Stimulated activated CD4-positive, alpha-beta T cell treated with anti-CD3 and anti-CD28 coated beads, Interleukin-4, amount 100 ng/mL, for 1 hour (primary cell): ENCODE measurements at places on chromosomes 7 and 10.

DNA sequence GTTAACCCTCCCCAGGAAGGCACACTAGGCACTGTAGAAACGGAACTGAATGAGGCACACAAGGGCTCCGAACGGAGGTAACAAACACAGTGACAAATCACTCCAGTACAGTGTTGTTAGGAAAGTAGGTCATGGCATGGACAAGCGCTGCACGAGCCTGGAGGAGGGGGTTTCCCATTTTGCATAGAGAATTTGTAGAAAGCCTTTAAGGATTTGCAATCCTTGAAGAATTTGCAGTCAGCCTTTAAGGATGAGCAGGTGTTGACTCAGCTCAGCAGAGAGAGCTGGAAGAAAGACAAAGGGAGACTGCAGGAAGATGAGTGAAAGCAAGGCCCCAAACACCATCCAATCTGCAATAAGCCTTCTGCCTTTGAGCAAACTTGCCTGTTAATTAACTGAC is 51.1 kb upstream of the PPP1R3C start:
- no peak for DNase-seq

- DNase-seq = no peak
Observed at GRCh38 chr10:108082596-108082995, 918.1 kb upstream of the SORCS1 start.

DNA sequence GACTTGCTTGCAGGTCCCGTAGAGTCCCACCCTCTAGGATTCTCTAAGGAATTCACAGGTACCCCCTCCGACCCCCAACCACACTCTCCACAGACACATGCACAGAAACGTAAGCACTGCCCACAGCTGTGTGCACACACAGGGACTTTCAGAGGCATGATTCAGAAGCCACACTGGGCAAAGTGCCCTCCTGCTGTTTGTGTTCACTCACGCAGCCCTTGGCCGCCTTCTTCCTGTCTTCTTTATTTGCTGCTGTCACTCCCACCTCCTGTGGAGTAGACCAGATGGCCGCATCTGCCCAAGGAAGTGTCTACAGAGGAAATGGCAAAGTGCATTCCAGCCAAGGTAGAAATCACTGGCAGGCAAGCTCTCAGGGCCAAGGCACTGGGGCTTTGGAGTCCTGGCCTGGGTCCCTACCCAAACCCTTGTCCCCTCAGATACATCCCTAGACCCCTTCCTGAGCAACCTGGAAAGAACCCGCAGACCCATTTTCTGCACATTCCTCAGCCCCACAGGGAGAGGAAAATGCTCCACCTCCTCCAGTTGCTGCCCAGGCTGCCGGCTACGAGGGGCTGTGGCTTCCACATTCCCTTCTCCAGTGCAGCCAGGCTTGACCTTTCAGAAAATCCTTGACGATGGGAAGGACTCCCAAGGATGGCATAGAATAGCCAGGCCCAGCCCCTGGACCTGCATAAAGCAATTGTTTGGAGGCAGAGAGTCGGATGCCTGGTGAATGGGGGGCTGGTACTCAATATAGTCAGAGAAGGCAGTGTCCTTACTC is 21.6 kb upstream of the GIMAP8 start:
- no peak for DNase-seq

- DNase-seq = no peak
Observed at GRCh38 chr10:107942826-107943225, 778.3 kb upstream of the SORCS1 start.

DNA sequence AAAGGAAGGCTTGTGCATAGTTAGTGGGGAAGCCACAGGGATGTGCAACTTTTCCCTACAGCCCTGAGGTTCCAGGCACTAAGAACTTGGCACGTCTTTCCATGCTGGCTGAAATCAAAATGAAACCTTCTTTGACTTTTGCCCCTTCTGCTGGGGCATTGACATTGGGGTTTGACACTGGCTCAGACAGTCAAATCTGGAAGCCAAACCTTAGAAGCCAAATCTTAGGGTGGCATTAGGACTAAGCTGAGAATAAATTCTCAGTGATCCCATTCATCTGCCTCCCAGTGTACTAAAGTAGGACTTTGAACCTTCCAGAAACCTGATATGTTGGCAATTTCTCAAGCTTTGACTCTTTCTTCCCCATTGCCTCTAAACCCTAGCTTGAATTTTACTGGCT is 31.3 kb upstream of the INSYN2A start:
- no peak for DNase-seq

DNA sequence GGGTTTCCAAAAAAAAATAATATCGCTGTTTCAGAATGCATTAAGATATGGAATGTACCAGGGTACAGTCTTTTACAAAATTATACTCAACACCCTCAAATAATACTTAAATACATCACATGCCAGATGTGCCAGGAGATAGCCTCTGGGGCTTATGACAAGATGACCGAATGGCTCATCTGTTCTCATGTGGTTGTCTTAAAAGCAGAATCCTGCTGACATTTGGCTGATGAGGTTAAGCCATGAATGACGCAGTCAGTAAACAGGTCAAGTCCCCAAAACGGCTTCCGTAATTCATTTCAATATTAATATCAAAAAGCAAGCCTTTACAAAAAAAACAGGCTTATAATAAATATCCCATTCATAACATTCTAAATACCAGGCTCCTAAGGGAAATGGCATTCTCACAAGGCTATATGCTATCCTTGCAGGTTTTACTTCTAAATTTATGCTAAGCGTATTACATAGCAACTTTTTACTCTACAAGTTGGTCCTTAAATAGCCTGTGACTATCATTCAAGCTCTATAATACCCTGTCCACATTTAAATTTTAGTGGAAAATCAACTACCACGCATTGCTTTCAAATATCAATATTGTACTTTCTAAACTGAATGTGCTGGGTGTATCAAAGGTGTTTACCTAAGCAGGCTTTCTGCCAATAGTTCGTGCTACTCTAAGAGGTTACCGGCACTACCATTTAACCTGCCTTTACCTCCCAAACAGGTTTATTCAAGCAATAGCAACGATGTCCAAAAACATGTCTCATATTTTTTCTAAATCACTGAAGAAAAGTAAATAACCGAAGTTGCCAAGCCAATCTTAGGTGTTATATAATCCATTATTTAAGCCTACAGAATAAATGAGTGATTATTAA is 15.6 kb downstream of the SMURF1 start:
- DNase-seq = no peak

DNA sequence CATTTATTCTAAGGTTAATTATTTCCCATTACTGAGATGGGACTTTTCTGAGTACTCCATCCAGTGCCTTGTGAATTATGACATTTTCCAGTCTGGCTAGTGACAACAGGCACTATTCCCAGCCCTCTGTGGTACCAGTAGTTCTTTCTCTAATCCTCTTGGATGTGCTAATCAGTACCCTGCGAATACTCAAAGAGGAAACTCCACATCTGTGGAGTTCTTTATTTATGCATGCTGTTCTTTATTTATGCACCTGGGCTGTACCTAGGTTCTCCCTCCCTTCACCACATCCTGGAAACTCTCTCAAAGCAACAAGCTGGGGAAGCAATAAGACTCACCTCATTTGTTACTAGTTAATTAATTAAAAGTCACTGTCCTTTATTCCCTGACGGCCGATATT is 83.5 kb downstream of the TSPAN12 start:
- DNase-seq = no peak

- DNase-seq = no peak
Observed at GRCh38 chr7:55087521-55087961, 68.7 kb downstream of the EGFR start.

DNA sequence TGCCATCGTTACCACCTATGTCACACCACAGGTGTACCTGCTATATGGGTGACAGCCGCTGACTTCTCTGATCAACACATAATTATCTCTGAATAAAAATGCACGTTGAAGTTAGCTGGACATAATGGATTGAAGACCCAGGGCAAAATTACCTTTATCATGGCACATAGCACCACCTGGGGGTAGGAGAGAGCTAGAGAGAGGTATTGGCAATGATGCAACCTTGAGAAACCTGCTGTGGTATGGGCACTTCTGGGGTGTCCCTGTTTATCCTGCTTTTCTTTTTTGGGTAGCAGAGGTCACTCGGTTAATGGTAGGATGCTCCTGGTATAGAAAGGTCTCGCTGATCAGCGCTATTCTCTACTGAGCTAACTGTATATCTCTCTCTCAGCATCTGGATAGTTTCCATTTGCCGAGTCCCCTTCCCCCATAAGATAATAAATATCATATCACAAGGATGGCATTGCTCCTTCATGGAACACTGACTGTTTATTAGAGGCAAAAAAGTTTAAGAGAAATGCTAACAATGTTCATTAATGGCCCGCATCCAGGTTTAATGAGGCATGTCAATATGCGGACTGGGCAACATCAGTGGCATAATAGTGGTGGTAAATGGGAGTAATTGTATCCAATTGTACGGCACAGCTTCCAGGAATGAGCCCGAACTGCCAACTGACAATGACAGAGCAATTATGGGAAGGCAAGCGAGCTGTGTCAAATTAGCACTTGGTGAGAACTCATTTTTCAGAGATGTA is 323.1 kb downstream of the TFEC start:
- DNase-seq = no peak

DNA sequence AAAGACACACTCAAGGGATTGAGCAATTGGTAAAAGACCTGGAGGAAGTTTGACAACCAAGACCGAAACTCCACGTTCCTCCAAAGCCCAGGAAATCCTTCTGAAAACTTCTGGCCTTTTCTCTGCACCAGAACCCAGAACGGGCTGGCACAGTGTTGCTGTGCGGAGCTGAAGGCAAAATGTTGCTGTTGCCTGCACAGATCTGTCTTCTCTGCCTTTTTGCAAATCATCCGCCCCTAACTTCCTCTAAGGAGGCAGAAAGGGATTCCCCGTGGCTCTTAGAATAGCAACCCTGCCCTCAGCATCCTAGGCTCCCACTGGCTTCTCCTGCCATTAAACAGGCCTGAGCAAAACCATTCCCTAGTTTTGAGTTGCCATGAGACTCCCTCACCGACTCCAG is 44.9 kb downstream of the FIGNL1 start:
- no peak for DNase-seq

GRCh38 chr7:70092314-70093204 is 494.3 kb downstream of the AUTS2 start:
- no peak for DNase-seq

DNA sequence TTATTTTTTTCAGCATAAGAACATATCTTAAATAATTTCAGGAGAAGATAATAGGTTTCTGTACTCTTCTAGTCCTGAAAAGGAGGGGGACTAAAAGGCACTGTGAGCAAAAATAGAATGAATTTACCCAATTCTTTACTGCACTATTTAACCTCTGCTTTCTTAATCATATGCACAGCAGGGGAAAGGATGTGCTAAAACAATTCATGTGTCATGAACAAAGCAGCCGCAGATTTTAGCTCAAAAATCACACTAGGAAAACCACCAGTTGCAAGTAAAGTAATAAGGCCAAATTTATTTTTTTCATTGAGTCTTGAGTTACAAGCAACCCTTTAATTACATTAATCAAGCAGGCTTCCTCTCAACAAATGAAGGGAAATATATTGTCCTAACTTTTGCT is 80.1 kb downstream of the CABCOCO1 start:
- no peak for DNase-seq
